Activated naive CD4-positive, alpha-beta T cell treated with anti-CD3 and anti-CD28 coated beads, Interleukin-2, amount 50 U/mL, for 16 hours (primary cell): ENCODE measurements at places on chromosomes 2 and 18.

GRCh38 chr2:41735006-41735405 lies 312.8 kb upstream of the PKDCC start:
- DNase-seq, result no peak

DNA sequence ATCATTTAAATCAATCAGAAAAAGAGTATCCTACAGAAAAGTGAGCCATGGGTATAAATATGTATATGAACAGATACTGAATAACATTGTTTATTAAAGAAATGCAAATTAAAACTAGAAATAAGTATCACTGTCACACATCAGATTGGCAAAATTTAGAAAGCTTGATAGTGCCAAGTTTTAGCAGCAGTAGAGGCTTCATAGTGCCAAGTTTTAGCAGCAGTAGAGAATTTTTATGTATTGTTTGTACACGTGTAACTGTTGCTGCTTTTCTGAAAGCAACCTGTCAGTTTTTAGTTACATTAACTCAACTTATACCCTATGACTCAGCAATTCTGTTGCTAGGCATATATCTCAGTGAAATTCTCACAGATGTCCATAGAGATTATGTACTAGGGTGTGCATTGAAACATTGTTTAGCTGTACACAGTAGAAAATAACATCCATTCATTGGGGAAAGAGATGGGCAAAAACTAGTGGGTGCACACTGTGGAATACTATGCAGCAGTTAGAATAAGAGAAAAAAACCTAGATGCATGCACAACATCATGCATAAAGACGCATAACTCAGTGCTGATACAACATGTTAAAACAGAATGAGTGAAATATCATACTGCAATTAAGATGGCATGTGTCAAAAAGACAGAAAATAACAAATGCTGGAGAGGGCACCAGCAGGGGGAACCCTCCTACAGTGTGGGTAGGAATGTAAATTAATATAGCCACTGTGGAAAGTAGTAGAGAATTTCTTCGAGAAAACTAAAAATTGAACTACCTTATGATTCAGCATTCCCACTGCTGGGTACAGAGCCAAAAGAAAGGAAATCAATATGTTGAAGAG lies 294.5 kb upstream of the NT5C1B start:
- no peak for DNase-seq

GRCh38 chr18:36808681-36809080 lies 20.1 kb downstream of the TPGS2 start:
- DNase-seq, result no peak

DNA sequence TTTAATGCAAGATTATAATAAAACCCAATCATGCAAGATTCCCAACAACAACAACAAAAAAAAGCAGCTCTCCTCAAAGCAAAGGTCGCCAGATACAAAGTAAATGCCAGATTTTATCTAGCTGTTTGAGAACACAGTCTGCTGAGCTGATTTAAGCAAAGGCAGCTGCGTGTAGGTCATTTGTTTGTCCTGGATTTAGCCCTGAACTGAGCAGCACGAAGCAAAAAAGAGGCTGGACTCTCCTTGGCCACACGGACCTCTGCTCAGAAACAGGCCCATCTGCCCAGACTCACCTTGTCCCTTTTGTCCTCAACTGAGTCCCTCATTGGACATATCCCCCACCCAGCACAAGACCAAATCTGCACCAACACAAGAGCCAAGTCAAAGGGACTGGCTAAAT lies 91.5 kb downstream of the PID1 start:
- DNase-seq, result no peak

- DNase-seq, result no peak
Observed at GRCh38 chr2:236593956-236594355, 24.3 kb downstream of the ACKR3 start.

DNA sequence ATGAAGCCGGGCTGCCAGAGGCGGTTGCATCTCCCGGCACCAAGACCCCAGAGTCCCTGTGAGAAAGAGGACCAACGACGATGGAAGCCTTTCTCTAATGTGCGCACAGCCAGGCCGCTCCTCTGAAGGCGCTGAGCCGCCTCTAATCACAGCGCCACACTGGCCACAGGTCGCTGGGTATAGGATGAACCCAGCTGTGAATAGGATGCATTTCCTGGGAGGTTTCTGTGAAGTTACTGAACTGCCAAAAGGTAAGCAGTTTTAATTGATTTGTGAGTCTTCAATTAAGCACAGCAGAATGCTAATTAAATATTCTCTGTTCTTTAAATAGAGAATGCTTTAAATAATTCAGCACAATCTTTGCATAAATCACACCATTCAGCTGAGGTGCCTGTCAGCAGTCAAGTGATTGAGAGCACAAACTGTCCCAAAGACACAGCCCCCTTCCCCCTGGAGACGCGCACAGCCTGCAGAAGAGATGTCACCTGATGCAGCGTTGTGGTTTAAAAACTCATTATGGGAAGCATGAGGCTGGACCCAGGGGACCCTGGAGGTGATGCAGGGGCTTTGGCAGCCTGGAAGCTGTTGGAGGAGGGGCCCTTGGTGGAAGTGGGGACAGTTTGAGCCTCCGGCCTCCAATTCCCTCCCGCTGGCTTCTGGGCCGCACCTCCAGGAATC lies 98.1 kb downstream of the RTP5 start:
- DNase-seq, result peak; percentile 4

- DNase-seq, result no peak
Observed at GRCh38 chr2:108128249-108128648, 111.5 kb upstream of the SULT1C3 start.
